ENCODE measurements at places on chromosomes 11 and 22.

GRCh38 chr11:63882555-63883242, 34.3 kb downstream of the RCOR2 start:
- no peak for DNase-seq

- no peak for DNase-seq
Measured at GRCh38 chr22:43666457-43666856, 145.6 kb downstream of the EFCAB6 start.

DNA sequence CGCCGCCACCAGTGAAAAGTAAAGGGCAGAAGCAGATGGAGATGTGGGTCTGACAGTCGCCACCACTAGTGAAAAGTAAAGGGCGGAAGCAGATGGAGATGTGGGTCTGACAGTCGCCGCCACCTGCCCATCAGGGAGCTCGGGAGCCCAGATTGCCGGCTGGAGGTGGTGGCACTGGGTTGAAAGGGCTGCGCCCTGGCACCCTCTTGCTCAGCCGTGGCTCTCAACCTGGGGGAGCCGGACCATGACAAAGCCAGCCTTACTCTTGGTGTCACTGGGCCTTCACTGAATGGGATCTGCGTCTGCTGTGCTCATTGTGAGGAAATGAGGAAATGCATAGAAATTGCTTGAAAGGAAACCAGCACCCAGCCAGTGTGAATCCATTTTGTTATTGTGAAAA, 36.3 kb downstream of the AP2A2 start:
- DNase-seq = no peak

DNA sequence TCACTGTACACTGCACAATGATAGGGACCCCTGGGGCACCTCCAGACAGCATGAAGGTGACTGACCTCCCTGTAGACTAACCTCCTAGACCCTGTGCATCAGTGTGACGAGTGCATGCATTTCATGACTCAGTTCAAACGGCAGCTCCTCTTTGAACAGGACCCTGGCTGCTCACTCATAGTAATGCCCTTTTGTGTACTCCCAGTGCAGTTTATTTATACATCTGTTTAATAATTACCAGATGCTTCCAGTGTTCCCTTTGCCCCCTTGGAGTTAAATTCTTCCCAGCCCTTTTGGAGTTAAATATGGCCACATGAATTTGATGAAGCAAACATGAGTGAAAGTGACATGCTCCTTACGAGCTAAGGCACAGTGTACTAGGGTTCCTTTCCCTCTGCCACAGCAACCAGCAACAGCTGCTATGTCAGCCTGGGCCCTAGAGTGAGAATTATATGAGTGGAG, 72.4 kb downstream of the PANX1 start:
- DNase-seq = no peak

DNA sequence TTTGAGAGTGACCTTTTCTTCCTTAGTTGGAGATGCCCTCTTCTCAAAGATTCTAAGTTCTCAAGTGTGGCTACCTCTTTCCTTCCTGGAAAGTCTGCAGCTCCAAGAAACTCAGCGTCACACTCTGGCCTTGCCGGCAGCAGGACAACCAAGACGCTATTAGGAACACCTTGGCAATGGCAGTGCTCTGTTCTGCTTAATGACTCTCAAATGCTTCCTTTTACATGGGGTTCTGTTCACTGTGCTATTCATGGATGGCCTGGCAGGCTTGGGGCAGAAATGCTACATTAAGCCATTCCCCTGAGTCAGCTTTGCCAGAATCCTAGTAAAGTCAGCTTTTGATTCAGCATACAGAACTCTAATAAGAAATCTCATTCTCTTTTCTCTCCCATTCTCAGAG, 25.9 kb downstream of the LARGE2 start:
- no peak for DNase-seq

GRCh38 chr11:95108159-95108611, 18.5 kb downstream of the ENDOD1 start:
- no peak for DNase-seq

- DNase-seq = no peak
Measured at GRCh38 chr22:24005201-24005600, at the start of gene GSTT4. Gene GSTT4 (minus strand): TSS chr22:24005453. CDS start chr22:24005356, 97 bp downstream.

DNA sequence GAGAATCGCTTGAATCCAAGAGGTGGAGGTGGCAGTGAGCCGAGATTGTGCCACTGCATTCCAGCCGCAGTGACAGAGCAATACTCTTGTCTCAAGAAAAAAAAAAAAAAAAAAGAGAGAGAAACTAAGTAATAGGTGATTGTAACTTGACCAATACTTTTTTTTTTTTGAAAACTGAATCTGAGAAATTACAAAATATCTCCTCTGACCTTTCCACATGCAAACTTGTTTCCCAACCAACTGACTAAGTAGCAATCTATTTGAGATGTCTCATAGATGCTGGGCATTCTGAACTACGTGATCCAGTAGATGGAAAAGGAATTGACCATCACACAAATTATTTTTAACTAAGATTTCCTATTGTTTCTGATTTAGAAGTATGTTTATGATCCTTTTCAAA, 407.3 kb upstream of the CHORDC1 start:
- no peak for DNase-seq

GRCh38 chr11:64762674-64763525, 3.1 kb upstream of the PYGM start:
- no peak for DNase-seq

- no peak for DNase-seq
Measured at GRCh38 chr11:33449798-33450197, 192.6 kb downstream of the HIPK3 start.

DNA sequence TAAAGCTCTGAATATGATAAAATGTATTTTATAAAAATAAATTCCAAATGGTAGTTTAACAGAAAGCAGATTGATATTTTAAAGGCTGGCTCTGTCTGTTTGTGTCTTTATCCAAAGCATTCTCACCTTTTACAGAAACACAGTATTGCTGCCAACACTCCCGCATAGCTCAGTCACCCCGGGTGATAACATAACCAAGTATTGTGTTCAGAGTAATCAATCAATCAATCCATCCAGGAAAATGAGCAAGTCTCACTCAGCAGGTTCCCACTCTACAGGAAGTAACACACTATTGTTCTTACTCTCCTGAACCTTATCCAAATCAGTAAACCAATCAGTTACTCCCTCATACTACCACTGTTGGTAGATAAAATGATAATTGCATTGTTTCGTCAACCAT, 203.4 kb downstream of the LRRC4C start:
- DNase-seq = no peak

DNA sequence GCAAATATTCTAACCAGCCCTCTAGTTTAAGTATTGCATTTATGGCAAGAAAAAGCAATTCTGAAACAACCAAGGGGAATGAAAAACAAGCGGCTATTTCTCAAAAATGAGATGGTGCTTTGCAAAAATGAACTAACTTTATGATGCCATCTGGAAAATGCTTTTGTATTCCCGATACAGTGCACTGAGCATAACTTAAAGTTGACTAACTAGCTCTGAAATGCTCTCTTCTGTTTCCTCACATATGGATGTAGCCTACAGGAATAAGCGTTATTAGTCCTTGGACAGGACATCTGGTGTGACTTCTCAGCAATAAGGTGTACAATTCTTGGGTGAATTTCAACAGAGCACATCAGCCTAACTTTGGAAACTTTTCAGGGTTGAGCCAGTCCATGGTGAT, 228.2 kb upstream of the DDI1 start:
- DNase-seq = no peak

GRCh38 chr11:126880872-126881271, 119.7 kb downstream of the KIRREL3 start:
- no peak for DNase-seq

DNA sequence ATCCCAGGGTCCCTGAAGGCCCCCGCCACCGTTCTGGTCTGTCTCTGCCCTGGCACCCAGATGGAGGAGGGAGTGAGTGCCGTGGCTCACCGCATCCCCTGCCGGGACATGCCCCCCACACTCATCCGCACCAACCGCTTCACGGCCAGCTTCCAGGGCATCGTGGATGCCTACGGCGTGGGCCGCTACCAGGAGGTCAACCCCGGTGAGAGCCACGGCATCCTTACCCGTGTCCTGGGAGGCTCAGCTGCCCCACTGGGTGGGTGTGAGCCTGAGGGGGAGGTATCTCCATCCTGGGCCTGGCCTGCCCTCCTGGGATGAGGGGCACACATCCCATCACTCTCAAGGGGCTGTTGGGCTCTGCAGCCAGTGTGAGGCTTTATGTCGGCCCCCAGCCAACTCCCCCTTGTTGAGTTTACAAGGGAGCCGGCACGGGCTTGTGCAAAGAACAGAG, 6.1 kb downstream of the TCIRG1 start:
- no peak for DNase-seq

DNA sequence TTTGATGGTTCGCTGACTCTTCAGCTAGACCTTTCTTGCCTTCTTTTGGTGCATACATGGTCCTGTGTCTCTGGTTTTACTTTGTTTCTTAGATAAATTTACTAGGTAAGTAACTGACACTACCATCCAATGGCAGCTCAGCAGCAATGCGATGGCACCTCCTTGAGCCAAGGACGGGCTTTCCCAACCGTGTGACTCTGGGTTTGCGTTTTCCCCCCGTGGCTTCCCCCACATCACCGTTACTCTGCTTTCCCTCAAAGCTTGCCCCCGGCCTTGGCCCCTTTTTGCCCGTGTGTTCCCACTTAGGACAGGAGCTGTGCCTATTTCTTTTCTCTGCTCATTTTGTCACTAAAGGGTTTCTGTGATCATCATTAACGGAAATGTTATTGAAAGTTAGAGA, 41.5 kb downstream of the TBC1D22A start:
- DNase-seq = no peak

GRCh38 chr11:108648528-108648885, 16.4 kb upstream of the DDX10 start:
- DNase-seq = no peak

DNA sequence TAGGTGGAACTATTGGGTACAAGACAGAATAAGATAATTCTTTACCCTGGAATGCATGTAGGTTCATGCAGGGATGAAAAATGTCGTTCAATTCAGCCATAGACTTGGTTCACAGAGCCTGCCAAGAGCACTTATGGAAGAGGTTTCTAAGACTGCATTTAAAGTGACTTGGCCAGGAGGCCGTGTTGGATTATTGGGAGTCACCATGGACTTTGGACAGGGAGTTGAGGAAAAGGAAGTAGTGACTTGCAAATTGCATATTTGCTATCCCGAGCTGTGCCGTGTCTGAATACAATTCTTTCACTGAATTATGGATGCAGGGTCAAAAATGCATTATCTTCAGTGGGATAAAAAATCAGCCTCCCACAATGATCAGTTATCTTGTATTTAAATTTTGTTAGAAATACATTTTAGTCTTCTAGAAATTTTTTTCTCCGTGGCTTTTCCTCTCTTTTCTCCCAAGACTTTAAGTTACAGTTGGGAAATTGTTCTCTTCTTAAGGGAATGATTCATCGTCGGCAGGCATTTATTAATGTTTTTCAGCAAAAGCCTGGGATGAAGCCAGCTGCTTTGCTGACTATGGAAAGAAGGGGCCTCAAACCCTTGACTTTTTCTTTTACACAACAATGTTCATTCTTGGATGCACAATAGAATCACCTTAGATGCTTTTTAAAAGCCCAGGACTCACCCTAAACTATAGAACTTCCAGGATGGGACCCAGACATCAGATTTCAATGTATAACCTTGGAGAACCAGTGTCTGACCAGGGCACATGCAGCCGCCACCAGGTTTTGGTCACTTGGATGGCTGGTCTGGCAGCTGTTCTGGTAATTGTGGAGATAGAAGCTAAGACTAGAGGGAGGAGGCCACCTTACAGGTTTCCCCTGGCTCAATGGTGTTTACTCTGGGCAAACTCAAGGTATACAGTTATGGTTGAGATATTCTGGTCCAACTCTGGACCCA, 70.8 kb downstream of the FAT3 start:
- no peak for DNase-seq

DNA sequence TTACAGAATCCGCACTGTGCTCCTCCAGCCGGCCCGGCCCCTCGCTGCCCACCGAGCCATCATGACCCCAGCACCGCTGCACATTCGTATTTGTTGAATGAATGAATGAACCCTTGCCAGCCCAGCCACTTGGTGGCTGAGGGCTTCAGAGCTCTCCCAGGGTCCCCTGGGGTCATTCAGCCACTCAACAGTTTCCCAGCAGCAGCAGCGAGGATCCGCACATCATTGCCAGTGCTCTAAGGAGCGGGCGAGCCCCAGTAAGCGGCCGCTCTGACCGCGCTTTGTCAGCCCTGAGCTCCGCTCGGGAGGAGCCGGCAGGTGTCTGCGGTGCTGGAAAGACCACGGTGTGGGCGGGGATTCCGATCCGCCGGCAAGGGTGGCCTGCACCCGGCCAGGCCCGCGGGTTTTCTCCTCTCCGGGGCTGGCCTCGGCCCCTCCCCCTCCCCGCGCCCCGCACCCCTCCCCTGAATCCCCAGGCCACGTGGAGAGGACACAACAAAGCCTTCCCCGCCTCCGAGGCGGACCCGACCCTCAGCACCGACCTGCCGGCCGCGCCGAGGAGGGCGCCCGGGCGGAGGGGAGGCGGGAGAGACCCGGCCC, 563 bp downstream of the BID start:
- peak; percentile 51 for DNase-seq

DNA sequence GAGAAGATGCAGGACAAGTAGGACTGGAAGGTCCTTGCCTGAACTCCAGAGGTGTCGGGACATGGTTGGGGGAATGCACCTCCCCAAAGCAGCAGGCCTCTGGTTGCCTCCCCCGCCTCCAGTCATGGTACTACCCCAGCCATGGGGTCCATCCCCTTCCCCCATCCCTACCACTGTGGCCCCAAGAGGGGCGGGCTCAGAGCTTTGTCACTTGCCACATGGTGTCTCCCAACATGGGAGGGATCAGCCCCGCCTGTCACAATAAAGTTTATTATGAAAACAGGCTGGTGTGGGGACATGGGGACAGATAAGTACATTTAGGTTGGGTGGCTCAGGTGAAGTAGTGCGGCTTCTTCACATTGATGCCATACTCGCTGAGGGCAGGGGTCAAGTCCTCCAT, 1.4 kb downstream of the TAF10 start:
- DNase-seq = no peak

DNA sequence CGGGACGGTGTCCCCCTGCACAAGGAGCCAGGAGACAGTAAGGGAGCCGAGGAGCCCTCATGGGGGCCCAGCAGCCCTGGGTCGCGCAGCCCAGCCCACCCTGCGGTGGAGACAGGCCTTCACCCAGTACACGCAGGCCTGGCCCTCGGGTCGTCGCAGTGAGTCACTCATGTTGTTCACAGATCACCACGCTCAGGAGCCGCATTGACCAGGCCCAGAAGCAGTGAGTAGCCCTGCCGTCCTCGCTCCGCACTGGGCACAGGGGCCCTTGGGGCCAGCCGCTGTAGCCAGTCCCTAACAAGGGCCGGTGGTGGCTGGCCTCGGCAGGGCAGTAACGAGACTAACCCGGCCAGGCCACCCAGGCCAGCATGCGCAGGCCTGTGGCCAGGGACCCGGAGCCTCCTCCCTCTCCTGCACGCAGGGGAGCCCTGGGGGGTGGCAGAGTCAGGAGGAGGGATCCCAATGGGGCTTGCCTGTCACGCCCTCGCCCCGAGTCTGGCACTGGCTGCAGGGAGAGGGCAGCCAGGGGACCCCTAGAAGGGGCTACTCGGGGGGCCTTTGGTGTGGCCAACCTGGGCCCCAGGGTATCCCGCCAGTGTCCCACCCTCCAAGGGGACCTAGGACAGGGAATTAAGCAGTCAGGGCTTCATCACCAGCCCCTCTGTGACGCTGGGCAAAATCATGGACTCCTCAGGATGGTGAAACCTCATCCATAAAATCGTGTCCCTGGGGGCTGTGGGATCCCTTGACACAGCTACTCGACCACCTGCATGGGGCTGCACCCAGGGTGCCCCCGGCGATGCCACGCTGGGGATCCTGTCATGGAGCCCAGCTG, 10.1 kb upstream of the MRPL23 start:
- DNase-seq = no peak

- no peak for DNase-seq
Measured at GRCh38 chr11:93838967-93839366, 11.5 kb downstream of the VSTM5 start.
